ENCODE measurements at places on chromosomes 7 and 10.
A peak's percentile ranks its signal among the peaks of the same experiment; 100 is the strongest.

- no peak for DNase-seq
Observed at GRCh38 chr7:18540396-18540795, 44.8 kb downstream of the HDAC9 start.

- DNase-seq: no peak
Observed at GRCh38 chr10:100736144-100736808, 9.1 kb upstream of the PAX2 start.

DNA sequence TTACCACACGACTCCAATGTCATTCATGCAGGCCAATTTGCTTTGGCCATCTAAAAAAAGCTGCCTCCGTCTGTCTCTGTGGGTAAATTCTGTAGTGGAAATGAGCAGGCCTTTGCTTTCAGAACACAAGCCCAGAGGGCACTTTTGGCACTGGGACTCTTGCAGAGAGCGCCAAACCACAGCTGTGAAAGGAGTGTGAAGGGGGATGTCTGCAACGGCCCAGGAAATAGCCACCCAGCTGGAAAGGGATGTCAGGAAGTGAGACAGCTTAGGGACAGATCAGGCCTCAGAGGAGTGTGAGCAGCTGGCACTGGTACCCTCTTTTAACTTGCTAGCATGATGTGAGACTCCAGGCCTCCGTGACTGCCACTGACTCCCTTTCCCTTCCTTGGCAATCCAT lies 152.4 kb downstream of the DKK1 start:
- no peak for DNase-seq

- peak; percentile 90 for DNase-seq
Observed at GRCh38 chr10:132516771-132517725, 20.5 kb upstream of the INPP5A start.

- peak; percentile 50 for DNase-seq
Observed at GRCh38 chr10:70664702-70665195, 7.6 kb upstream of the ADAMTS14 start.

- no peak for DNase-seq
Observed at GRCh38 chr10:110788620-110789385, 82.9 kb upstream of the PDCD4 start.

DNA sequence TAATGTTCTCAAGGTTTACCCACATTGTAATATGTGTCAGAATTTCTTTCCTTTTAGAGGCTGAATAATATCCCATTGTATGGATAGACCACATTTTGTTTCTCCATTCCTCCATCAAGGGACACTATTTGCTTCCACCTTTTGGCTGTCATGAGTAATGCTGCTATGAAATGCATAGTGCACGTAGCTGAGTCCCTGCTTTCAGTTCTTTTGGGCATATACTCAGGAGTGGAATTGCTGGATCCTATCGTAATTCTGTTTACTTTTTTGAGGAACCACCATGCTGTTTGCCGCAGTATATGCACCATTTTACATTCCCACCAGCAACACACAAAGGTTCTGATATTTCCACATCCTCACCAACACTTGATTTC lies 60.0 kb downstream of the PRF1 start:
- no peak for DNase-seq

GRCh38 chr10:68110027-68110426 lies 739 bp downstream of the MYPN start:
- no peak for DNase-seq

- DNase-seq: no peak
Observed at GRCh38 chr10:131587976-131588680, 276.6 kb upstream of the TCERG1L start.

DNA sequence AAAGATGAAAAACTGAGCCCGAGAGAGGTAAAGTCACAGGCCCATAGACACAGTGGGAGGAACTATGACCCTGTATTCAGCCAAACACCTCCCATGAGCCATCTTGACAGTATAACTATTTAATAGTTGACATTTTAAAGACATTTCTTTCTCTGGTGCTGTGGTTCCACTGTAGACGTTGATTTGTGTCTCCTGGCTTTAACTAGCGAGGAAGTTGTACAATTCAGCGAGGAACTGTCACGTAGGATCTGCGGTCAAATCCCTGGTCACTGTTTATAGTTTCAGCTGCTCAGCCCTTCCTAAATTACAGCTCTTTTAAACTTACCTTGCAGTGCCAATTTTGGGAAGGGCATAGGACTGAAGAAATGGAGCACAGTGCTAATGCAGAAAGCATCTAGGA lies 7.1 kb upstream of the CELF2 start:
- no peak for DNase-seq

DNA sequence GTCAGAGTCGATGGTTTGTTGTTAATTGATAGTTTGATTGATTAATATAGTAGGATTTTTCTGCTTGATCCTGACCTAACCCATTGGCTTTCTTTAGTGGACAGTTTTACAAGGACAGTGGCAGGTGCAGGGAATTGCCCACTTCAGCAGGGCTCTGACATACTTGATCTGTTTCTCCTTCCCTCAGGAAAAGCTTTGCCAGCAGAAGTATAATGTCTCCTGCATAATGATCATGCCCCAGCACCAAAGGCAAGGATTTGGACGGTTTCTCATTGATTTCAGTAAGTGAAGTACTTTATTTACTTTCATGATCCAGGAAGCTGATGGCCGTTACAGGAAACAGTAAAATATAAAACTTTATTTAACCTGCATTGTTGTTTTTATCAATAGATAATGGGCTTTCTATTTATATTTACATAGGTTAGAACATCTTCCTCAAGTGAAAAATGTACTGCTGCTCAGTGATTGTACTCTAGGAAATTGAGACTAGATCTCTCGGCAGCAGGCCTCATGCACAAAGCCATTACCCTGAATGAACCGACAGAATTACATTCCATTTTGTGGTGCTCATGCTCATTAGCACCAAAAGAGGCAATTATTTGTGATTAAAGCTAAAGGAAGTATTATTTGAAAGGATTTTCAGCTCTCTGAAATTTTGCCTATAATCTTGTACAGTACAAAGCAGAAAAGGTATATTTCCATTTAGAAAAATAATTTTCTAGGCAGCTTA lies 122.5 kb upstream of the SAMD8 start:
- no peak for DNase-seq

DNA sequence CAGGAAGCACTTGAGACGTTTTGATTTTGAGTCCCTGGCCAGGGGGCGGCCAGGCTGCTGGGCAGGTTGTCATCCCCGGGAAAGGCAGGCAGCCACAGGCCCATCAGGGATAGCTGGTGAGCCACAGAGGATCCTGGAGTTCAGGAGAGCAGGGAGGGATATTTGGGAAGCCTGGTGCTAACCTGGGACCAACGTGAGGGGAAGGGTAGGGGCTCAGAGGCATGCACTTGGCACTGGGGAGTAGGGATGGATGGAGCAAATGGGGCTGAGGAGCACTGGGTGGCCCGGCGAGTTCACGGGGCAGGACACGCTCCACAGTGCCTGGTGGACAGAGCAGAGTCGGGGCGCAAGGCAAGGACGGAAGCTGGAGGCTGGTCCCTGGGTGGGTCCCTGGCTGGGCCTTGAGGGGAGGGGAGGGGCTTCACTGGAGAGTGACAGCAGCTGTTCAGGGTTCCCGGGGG lies 30.2 kb downstream of the LRRC27 start:
- DNase-seq: no peak

- no peak for DNase-seq
Observed at GRCh38 chr7:129466796-129467195, 32.6 kb downstream of the STRIP2 start.

- DNase-seq: no peak
Observed at GRCh38 chr10:21169271-21169670, 272.2 kb upstream of the NEBL start.

DNA sequence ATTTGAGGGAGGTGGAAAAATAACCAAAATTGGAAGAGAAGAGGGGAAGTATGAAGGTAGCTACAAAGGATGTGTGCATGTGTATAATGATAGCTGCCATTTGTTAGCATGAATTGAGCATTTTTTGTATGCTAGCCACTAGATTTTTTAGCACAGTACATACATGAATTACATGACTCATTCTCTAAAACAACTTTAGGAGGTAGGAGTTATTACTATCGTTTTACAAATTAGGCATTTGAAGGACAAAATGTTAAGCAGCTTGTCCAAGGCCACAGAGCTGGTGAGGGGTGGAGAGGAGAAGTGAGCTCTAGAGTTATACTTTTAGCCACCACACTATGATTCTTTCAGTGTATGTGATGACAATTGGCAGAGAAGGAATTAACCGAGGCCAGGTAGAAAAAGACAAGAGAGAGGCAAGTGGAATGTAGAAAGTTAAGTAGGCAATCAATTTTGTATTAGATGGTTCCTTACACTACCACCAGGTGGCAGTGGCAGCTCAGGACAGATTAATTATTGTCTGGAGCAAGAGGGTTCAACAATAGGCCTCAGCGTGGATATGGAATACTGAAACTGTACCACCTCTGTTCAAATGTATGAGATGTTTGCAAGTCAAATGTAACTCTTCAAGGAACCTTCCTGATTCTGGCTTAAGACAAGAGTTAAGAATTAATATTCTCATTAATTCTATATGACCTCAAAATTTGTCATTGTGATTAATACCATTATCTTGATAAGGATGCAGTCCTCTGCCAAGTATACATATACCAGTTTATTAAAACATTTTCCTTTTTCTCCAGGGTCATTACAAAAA lies 128.0 kb downstream of the MBL2 start:
- DNase-seq: peak; percentile 10

GRCh38 chr10:78914060-78914378 lies 154.7 kb upstream of the ZMIZ1 start:
- no peak for DNase-seq

DNA sequence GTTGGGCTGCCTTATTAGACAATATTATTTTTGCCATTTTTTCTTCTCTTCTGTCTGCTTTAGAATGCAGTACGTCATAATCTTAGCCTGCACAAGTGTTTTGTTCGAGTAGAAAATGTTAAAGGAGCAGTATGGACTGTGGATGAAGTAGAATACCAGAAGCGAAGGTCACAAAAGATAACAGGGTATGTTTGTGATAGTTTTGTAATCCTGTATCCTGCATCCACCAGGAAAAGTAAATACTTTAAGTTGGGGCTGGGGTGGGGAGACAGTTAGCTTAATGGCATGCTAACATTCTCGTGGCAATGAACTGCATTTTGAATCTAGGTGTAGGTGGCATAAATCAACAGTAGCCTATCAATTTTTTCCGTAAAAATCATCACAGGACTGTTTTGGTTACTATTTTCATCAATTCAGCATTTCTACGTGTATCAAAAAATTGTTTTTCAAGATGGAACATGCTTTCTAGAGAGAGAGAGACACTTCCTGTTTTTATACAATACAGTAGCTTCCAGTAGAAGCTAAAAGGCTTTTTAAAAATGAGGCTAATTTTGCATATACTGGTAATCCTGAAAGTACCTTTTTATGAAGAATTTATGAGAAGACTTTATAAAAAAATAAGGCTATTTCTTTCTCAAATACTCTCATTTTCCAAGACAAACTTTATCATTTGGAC lies 247.5 kb downstream of the FOXP2 start:
- no peak for DNase-seq

DNA sequence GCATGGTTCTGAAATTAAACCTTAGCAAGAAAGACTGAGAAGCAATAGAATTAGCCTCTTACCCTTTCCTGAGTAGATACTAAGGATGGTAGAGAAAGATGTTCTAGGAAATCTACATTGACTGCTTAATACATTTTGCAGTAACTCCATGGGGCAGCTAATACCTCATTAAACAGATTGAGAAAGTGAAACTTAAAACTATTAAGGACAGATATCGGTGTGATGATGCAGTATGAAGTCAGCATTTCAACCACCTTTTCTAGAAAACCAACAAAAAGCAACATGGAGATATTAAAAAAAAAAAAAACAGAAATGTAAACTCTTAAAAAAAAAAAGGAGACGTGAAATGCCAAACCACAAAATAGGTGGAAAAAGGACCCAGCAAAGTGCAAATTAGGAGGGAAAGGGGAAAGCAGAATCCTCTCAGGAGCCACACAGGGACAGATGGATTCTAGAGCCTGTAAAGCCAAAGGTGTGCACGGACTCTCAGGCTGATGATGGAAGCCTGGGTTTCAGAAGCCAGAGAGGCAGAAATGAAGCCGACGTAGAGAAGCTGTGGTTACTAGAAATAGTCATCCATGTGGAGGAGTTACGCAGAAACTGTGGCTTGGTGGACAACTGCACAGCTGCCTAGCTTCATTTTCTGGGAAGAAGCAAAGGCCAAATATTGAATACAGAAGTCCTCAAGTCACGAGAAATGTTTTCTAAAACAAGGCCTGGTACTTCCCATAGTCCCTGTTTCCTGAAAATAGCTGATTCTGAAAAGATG lies 38.1 kb upstream of the GPR141 start:
- no peak for DNase-seq

GRCh38 chr7:112439476-112439875 lies 10.8 kb upstream of the IFRD1 start:
- no peak for DNase-seq

- DNase-seq: no peak
Observed at GRCh38 chr10:75720157-75720556, 288.7 kb downstream of the LRMDA start.

DNA sequence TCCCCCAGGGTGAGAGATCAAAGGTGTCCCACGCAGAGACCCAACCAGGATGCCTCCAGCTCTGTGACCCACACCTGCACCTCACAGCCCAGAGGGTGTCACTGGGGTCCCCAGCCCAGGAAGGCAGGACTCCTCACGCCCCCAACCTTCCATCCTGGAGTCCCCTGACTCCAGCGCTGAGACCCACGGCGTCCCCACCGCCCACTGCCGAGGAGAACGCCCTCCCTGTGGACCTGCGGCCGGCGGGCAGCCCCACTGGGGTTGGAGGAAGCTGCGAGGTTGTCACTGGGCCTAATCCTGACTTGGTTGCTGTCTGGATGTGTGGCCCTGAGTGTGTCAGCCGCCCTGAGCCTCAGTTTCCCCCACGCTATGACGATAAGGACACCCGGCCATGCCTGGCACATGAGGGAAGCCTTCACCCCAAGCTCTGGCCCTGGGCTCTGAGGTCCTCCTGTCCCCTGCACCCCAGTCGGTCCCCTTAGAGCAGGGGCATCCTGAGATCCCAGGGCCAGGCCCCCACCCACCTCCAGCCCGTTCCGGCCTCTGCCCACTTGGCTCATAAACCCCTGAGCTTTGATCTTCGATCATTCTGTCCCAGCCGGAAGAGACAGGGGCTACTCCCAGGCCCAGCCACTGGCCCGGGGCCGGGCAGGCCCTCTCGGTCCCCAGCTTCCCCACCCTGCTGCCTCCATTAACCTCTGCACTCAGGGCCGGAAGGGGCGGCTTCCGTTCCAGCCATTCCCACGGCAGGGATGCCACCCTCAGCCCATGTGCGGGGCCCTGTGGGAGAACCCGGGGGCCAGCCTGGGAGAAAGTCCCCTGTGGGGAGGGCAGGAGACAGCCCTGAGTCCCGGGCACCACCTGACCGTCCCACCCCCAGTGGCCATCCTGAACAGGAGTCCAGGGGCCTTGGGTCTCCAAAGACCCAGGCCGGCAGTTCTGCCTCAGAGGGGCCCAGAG lies 113.2 kb downstream of the MICALL2 start:
- DNase-seq: no peak

All from large intestine (tissue), 12 donors.